ENCODE measurements at places on chromosomes 13 and 19.

- no peak for DNase-seq
Observed at GRCh38 chr13:85528491-85529217, 270.6 kb downstream of the SLITRK6 start.

- no peak for DNase-seq
Observed at GRCh38 chr13:57353831-57354230, 186.8 kb downstream of the PRR20E start.

- no peak for DNase-seq
Observed at GRCh38 chr13:77767413-77767812, 69.9 kb downstream of the SLAIN1 start.

- DNase-seq: no peak
Observed at GRCh38 chr13:44423824-44424223, 50.2 kb downstream of the SERP2 start.

- DNase-seq: no peak
Observed at GRCh38 chr19:21604351-21604926, 99.0 kb downstream of the ZNF429 start.

GRCh38 chr13:108987517-108987916 lies 358.1 kb downstream of the MYO16 start:
- DNase-seq: no peak

- DNase-seq: no peak
Observed at GRCh38 chr19:16969135-16969534, 57.5 kb downstream of the CPAMD8 start.

DNA sequence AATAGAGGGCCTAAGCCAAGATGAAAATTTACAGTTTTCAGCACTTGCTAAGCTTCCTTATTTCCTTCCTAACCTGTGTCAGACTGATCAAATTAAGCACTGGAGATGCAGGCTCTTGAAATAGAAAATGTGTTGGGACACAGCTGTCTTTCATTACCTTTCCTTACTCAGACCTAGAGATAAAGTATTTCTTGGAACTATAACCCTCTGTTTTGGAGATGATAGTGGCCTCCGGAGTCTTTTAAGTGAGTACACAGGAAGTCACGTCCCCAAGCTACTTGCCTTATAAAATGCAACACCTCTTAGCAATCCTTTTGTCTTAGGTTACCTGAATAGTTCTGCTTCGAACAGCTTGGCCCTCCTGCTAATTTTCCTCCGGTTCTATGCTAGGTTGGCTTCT lies 12.4 kb upstream of the AKAP11 start:
- no peak for DNase-seq

DNA sequence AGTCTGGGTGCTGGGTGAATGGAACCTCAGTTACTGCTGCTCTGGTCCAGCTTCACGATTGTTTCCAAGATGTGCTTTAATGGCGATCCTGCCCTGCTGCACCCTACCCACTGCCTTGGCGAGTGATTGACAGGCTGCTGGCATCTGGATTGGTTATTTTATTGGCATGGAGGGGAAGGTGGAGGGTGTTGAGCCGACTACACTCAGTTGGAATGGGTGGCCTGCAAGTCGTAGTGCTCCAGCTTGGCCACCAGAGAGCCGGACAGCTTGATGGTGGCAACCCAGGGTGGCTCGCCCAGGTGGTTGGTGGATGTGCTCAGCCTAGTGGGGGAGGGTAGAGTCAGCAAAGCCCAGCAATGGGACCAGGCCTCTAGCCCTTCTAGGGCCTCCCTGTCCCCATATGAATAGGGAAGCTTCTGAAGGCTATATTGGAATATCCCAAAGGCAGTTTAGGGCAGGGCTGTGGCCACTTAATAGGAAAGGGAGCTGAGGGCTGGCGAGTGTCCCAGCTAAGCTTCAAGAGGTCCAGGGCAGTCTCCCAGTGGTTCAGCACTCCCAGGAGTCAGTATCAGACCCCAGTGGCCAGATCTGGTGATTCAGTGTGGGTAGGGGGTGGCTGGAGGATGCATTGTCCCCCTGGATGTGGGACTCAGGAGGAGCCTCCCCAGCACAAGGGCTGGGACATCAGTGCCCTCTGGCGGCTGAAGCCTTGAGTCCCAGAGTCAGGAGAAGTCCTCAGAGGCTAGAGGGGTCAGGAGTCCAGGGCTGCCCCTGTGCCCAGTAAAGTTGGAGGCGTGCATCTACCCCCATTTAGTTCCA lies 3.4 kb downstream of the GGN start:
- no peak for DNase-seq

- DNase-seq: no peak
Observed at GRCh38 chr13:66926200-66926850, 303.8 kb downstream of the PCDH9 start.

- DNase-seq: no peak
Observed at GRCh38 chr13:32415019-32415418, 12.9 kb downstream of the N4BP2L1 start.

- no peak for DNase-seq
Observed at GRCh38 chr19:38736036-38736412, 8.2 kb downstream of the CAPN12 start.

- no peak for DNase-seq
Observed at GRCh38 chr19:31354799-31355664, 5.8 kb upstream of the TSHZ3 start.

- no peak for DNase-seq
Observed at GRCh38 chr19:14428882-14429416, 4.2 kb upstream of the PKN1 start.

DNA sequence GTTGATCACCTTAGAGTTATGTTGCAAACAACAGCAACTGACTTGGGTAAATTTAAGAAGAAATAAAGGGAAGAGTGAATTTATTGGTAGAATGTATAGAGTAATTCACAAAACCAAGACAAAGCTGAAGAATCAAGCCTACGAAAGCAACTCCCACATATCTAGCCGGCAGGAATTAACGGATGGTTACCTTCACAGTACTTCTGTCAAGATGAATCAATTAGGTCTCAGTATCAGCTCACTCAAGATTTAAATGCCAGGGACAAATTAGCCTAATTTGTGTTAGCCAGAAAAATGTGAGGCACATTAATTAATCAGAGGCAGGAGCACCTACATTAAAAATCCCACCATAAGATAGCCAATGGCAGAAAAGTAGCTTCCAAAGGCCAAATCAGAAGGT lies 10.7 kb downstream of the KPNA3 start:
- DNase-seq: no peak

- DNase-seq: no peak
Observed at GRCh38 chr13:75437582-75438318, 44.2 kb downstream of the TBC1D4 start.

DNA sequence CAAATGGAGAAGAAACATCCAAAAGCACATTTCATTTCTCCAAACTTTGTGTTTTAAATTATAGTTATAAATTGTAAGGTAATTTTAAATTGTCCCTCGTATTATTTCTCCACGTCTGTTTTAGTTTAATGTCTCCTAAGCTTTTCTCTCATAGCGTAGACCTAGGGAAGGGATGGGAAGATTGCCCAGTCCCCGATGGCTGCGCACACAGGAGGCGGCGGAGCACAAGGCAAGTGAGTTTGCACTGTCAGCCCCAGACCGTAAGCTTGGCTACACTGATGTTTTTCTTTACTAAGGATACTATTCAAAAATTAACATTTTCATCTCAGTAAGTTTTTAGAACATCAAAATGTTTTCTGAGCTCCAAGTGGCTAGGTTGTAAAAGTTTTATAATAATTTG lies 72.3 kb downstream of the GPR12 start:
- DNase-seq: no peak
